Activated naive CD8-positive, alpha-beta T cell treated with anti-CD3 and anti-CD28 coated beads, Interleukin-2, amount 50 U/mL, for 24 hours (primary cell): ENCODE measurements at places on chromosomes 5 and 9.

- no peak for DNase-seq
These were observed 271.1 kb upstream of the IRX1 start for GRCh38 chr5:3324421-3325101.

DNA sequence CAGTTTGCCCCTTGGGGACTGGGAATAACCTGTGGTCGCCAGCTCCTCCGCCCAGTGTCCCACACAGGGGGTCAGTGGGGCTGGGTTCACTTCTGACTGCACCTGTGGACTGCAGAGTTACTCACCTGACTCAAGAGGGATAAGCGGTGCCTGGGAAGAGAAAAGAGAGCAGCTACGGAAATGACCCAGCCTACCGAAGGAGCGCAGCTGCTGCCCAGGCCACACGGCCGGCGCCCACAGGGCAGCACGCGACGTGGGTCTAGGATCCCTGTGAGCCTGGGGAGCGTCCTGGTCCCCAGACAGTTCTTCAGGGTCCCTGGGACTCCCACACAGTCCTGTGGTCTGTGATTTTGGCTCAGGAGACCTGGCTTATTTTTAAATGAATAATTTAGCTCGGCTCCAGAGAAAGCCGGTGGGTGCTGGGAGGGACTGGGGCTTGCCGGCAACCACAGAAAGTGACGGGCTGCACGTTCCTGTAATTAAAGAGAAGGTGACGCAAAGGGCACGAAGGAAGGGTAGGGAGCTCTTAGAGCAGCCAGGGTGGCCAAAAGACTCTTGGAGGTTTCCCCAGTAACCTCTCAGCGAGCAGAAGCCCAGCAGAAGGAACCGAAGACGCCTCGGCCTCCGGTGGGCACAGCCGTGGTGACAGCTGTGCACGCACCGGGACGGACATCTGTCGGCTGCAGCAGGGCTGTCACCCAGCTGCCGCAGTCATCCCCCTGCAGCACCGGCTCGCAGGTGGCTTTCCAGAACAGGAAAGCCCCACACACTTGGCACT is 97.5 kb upstream of the FCN2 start:
- DNase-seq: no peak

GRCh38 chr5:119347991-119348390 is 7.8 kb upstream of the TNFAIP8 start:
- DNase-seq: no peak

DNA sequence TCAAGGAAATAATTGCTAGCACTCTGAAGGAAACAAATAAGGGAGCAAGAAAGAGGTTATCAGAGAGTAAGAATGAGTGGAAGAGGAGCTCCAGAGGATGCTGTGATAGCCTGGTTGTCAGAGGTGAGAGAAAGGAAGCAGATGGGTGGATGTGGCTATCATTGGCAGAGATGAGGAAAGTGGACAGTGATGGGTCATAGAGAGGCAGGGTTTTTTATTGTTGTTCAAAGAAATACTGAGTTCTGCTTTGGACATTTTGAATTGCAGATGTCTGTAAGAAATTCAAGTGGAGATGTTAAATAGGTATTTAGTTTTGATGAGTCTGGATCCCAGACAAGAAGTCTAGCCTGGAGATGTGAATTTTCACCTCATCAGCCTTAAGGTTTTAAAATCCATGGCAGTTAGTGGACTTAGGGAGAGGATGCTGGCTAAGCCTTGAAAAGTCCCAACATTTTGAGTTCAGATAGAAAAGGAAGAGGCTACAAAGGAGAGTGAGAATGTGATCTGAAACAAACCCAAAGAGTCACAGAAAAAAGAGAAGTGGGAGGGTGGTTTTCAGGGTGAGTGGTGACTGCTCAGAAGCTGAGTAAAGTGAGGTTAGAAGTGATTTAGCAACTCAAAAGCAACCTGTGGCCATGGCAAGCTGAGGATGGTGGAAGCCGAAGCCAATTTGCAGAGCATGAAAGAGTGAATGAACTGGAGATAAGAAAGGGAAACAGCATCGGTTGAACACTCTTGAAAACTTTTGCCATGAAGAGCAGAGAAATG is 50.4 kb downstream of the PPIC start:
- DNase-seq: no peak

DNA sequence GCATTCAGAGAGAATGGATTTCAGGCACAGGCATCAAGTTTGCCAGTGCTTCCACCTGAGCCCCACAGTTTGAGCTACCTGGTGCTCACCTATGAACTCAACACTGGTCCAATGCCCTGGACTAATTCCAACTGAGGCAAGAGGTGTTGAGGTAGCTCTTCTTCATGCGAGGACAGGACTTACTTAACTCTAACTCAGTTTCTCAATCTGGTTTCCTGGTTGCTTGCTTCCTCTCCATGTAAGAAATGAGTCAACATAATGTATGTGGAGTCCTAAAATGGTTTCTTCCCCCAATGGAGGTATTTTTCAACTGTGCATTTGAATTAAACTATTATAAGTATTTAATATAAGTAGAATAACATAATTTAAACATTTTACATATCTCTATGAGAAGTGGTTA is 523.6 kb upstream of the DAB2 start:
- DNase-seq: no peak

GRCh38 chr5:16538006-16538405 is 72.4 kb upstream of the ZNF622 start:
- no peak for DNase-seq

GRCh38 chr9:91162311-91162710 is 199.4 kb downstream of the AUH start:
- DNase-seq: peak; percentile 47

GRCh38 chr5:104540448-104540847 is 977.9 kb upstream of the NUDT12 start:
- DNase-seq: no peak

DNA sequence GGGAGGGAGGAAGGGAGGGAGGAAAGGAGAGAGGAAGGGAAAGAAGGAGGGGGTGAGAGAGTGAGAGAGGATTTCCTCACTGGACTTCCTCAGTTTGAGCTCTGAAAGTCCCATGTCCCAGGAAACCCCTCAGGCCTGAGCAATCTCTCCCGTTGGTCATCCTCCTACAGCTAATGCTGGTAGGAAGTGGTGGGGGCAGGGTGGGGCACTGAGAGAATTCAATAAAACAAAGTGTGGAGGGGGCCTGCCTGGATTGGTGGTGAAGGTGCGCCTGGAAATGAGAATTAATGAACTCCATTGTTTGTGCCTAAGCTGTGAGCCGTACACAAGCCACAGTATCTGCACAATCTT is 195.0 kb downstream of the RGS3 start:
- no peak for DNase-seq

GRCh38 chr9:117000834-117001233 is 313.7 kb downstream of the TRIM32 start:
- DNase-seq: no peak

DNA sequence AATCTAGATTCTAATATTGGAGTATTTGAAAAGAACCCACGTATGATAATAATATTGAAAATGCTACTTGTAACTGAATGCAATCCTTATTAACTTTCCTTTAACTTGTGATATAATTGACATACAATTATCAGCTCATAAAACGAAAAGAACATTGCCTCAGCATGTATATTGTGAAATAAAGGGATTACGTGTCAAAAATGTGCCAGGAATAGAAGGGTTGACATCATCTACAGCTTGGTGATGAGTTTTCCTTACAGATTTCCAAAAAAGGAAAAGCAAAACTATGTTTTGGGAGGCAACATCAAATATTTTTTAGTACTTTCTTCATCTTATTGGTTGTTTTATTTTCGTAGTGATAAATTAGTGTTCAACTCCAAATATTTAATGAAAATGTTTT is 266.0 kb upstream of the PTGER4 start:
- no peak for DNase-seq

GRCh38 chr9:122005597-122005996 is 87.5 kb downstream of the TTLL11 start:
- no peak for DNase-seq

GRCh38 chr9:98516897-98517503 is 191.7 kb downstream of the GABBR2 start:
- no peak for DNase-seq

GRCh38 chr5:80960531-80961375 is 590 bp downstream of the RASGRF2 start:
- peak; percentile 52 for DNase-seq

GRCh38 chr5:25515525-25515924 is 870.7 kb upstream of the CDH10 start:
- no peak for DNase-seq

DNA sequence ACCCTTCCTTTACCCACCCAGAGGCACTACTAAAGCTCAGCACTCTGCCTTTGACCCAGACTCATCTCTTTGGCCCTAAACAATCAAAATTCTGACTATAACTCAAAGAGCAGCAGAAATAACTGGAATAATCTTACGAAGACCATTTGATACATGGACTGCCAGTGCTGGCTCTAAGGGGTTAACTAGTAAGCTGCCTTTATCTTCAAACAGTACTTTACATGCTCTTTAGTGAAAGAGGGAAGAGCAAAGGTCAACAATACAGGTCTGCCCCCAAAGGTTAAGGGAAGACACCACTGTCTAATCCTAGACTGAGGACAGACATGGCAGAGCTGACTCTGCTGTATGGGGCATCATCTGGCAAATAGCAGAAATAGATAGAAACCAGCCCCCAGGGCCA is 45.8 kb downstream of the NRG2 start:
- no peak for DNase-seq

DNA sequence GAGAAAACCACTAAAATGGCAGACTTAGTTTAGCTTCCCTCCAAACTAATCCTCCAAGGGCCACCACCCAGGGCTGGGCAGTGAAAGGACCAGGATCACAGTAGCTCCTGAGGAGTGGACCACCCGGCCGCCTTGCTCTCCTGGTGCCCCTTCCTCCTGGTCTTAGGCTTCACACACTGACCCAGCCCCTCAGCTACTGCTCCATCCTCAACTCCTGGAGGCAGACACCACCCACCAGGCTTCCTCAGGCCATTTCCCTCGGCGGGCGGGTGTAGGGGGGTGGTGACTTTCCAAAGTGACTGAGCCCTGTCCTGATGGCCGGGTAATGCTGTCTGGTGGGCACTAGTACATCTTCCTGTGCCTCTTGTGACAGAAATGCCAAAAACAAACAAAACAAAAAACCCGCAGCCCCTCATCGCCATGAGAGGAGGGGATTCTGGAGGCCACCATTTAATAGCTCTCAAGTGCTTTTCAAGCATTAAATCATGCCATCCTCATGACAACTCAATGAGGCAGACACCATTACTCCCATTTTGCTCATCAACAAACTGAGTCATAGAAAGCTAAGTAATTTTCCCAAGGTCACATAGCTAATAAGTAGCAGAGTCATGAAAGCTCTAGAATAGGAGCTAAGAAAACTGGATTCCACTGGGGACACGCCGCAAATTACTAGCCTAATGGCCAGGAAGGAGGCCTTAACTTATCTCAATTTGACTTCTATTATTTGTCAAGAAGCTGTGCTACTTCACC is 91.3 kb upstream of the LRRTM2 start:
- no peak for DNase-seq

DNA sequence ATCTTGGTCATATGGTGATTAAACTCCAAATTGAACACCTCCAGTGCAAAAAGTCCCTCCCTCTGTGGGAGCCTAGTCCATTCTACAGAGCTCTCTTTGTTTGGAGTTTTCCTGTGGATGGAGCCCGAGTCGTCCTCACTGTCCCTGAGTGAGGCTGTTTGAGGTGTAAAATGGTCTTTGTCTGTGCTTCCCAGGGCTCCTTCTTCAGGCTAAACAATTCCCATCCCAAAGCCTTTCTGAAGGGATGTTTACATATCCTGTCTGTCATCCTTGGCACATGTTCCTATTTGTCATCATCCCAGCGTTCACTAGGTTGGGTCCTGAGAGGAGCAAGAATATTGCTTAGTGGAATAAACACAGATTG is 68.9 kb downstream of the COL27A1 start:
- no peak for DNase-seq

- DNase-seq: no peak
These were observed 513.2 kb downstream of the NFIB start for GRCh38 chr9:13800776-13801175.

DNA sequence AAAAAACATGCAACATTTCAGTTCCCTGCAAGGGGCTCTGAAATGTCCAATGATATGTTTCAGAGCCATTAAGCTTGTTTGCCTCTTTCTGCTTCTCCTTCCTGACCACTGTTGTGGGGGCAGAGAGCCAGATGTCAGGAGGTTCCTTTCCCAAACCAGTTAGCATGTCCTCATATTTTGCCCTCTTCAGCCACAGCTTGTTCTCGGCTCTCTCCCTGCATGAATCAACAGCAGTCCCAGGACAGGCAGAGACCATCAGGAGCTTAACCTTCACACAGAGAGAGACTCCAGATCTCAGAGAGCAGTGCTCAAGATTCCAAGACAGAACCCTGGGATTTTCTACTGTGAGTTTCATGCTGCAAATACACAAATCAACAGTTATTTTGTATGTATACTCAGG is 218.5 kb downstream of the COMMD10 start:
- DNase-seq: no peak

DNA sequence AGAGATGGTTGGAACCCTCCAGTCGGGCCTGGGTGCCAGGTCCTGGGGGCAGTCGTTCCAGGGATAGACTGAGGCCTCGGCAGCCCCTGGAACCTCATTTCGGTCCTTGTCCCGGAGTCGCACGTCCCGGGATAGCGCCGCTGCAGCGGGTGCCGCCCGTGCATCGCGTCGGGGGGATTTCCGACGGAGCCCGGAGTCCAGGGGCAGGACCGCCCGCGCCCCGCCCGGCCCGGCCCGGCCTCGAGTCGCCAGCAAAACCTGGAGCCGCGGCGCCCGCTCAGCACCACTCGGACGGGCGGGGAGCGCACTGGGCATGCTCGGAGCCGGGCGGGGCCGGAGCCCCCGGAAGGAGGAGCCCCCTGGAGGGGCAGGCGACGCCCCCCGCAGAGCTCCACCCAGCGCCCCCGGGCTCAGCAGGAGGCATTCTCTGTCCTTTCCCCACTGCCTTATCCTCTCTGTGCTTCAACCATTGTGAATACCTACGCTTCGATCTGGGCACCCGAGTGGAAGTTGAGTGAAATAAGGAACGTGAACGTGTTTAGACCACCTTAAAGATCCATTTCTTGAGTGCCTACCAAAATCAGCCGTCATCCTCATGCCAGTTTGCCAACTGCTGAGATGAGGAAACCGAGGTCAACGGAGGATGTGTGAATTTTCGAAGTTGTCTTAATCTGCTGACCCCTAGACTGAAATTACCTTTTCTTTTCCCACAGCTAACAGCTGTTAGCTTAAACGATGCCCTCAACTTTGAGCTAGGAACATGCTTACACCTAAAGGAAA is 1.7 kb upstream of the PTPN3 start:
- no peak for DNase-seq

DNA sequence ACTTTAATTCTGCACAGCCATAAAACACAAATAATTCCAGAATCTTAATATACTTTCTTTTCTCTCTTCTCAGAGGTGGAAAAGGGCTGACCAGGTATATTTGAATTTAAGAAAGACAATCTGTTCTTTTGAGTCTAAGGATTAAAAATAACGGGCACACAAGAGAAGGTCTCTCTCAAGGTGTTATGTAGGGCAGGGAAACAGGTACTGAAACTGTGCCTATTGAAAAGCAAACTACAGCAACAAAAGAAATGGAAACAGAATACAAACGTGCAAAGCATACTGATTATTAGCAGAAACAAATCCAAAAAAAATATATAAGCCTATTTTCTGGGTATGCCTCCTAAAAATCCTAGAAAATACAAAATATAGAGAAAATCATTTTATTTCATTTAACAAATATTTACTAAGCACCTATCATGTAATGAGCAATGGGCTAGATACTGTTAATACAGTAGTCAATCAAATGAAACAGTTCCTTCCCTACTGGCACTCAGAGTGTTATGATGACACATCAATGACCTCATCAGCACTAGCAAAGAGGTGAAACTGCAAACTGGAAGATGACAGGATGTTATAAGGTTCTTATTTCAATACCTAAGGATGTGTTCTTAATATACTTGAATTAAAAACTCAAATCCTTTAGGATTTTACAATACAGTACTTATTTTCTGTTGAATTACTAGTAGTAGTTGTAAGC is 87.7 kb downstream of the AUH start:
- DNase-seq: no peak

- DNase-seq: no peak
These were observed 69.5 kb downstream of the RETREG1 start for GRCh38 chr5:16547200-16547842.
